ENCODE measurements at places on chromosomes 13 and 19.

DNA sequence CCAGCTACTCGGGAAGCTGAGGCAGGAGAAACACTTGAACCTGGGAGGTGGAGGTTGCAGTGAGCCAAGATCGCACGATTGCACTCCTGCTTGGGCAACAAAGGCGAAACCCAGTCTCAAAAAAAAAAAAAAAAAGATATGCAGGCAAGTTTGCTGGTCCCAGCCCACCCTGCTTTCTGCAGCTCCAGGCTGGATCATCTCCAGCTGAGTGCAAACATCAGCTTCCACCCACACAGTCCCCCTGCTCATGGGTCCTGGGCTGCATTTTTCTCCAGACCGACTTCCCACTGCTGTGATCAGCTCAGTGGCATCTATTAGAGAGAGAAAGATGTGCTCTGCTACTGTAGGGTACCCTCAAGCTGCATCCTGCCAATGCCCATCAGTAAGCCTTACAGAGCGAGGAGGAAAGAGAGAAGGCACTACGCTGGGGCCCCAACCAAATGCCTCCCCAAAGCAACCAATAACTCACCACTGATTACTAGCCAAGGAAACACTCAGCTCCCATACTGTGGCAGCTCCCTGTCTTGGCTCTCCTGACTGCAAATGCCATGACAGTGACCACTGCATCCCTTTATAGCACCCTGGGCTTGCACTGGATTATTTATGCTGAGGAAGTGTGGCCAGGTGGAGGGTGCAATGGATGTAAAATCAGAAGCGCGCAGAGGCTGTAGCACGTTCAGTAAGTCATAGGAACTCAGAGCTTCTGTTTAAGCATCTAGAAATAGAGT lies 170.9 kb upstream of the ZNF507 start:
- no peak for DNase-seq

DNA sequence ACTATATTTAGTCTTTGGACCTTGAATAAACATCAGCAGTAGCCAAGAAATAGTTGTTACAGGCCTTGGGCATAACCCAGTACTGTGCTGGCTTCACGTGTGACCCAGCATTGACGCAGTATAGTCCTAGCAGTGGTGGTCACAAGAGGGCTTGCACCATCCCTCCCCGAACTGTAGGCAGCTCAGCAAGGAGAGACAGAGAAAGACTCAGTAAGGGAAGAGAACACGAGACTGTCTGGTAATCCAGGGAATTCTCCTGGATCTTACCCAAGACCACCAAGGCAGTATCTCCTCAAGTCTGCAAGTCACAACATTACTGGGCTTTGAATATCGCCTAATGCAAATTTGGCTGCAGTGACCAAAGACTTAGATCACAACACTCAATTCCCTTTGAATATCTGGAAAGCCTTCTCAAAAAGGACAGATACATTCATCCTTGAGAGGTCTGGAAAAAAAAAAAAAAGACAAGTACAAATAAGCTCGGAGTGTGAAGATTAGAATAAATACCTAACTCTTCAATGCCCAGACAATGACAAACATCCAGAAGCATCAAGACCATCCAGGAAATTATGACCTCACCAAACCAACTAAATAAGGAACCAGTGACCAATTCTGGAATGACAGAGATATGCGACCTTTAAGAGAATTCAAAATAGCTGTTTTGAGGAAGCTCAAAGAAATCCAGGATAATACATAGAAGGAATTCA lies 39.7 kb downstream of the CAB39L start:
- peak; percentile 25 for DNase-seq

GRCh38 chr19:30003866-30004265 lies 61.8 kb downstream of the URI1 start:
- no peak for DNase-seq

GRCh38 chr13:109840893-109841287 lies 54.5 kb upstream of the IRS2 start:
- DNase-seq = no peak

- DNase-seq = no peak
Measured at GRCh38 chr19:27909861-27910260, 1303.1 kb downstream of the UQCRFS1 start.

DNA sequence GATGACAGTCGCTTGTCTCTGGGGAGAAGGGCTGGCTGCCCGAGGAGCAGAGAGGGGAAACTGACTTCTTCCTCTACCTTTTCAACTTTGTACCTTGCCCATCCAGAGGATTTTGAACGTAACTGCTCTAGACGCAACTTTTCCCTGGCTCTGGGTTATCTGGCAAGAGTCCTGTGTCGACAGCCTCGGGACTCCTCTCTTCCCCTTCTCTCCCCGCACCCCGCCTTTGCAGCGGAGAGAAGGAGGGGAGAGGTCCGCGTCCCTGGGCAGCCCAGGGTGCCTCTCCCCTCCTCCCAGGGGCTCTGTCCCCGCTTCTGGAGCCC lies 574 bp downstream of the SH3GL1 start:
- no peak for DNase-seq

DNA sequence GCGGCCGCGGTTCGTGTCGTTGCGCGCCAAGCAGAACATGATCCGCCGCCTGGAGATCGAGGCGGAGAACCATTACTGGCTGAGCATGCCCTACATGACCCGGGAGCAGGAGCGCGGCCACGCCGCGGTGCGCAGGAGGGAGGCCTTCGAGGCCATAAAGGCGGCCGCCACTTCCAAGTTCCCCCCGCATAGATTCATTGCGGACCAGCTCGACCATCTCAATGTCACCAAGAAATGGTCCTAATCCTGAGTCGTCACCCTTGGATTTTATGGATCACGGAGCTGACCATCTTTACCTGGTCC lies 475 bp downstream of the MRPL57 start:
- no peak for DNase-seq

DNA sequence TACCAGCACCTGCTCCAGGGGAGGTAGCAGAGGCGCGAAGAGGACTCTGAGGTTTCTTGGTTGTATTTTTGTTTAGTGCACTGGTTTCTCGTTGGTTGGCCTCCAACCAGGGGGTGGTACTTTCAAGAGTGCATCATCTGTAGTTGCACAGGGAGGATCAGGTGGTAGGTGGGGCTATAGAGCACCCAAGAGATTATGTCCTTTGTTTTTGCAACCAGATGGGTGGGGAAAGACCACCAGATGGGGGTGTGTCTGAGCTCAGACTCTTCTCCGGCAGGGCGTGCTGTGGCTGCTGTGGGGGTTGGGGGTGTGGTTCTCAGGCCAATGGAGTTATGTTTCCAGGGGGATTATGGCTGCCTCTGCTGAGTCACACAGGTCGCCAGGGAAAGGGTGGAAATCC lies 254.4 kb upstream of the KLF12 start:
- DNase-seq = no peak

DNA sequence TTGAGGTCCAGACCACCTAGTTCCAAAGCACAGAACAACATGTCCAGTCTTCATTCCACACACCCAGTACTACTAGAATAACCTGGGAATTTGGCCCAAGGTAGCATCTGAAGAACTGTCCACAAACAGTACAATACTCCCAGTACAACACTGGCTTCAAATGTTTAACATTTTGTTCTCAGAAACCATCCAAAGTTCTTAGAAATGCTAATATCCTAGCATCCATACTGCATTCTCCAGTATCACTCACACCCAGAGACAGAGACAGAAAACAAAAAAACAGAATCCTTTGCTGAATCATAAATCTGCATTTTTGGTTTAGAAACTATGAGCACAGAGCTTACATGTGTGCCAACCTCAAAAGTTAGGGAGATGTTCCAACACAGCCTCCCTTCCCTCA lies 490.8 kb downstream of the FOXO1 start:
- no peak for DNase-seq

GRCh38 chr19:49104229-49104864 lies 9.8 kb upstream of the LIN7B start:
- no peak for DNase-seq

DNA sequence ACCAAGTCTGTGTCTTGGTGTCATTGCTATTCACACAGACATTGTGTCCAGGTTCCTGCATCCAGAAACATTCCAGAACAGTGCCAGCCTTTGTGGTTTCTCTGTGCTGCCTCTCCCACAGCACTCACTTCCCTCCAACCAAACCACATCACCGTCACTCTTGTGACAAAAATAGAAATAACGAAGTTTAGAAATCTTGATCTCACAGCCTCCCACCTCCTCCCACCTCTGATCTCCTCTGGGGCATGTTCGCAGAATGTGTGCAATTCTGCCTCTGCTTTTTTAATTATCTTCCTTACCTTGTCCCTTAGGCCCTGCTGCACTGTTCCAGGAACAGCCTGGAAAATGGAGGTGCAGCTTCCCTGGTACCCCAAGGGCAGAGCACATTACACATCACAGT lies 8.7 kb upstream of the SERPINE3 start:
- DNase-seq = peak; percentile 84

GRCh38 chr19:18591735-18592385 lies 3.3 kb downstream of the REX1BD start:
- DNase-seq = peak; percentile 33

DNA sequence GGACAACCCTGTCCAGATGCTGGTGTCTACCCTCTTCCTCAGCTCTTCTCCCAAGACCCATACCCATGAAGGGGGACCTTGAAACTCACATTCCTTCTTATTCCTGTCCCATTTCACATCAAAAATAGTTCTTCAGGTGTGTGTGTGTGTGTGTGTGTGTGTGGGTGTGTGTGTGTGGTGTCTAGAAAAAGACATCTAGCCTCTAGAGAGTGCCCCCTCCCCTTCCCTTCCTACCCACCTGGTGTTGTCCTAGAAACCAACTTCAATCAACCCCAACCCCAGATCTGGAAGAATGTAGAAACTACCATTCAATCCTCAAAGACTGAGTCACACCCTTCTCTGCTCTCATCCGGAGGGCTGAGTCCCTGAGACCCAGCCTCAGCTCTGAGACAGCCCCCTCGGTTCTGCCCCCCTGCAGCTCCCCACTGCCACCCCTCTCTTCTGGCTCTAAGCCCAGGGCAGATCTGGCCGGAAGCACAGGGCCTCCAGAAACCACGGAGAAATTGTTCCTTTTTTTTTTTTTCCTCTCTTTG lies 3.5 kb downstream of the KCNN4 start:
- peak; percentile 96 for DNase-seq

GRCh38 chr13:93055233-93055632 lies 171.4 kb upstream of the GPC6 start:
- no peak for DNase-seq

- DNase-seq = peak; percentile 84
Measured at GRCh38 chr19:38255383-38256014, 675 bp downstream of the PPP1R14A start.

GRCh38 chr13:114034481-114034891 lies 60.6 kb upstream of the C13orf46 start:
- DNase-seq = no peak

- DNase-seq = peak; percentile 72
Measured at GRCh38 chr19:38656171-38656981, 8.9 kb downstream of the ACTN4 start.
